ENCODE measurements at places on chromosomes 11 and 22.

DNA sequence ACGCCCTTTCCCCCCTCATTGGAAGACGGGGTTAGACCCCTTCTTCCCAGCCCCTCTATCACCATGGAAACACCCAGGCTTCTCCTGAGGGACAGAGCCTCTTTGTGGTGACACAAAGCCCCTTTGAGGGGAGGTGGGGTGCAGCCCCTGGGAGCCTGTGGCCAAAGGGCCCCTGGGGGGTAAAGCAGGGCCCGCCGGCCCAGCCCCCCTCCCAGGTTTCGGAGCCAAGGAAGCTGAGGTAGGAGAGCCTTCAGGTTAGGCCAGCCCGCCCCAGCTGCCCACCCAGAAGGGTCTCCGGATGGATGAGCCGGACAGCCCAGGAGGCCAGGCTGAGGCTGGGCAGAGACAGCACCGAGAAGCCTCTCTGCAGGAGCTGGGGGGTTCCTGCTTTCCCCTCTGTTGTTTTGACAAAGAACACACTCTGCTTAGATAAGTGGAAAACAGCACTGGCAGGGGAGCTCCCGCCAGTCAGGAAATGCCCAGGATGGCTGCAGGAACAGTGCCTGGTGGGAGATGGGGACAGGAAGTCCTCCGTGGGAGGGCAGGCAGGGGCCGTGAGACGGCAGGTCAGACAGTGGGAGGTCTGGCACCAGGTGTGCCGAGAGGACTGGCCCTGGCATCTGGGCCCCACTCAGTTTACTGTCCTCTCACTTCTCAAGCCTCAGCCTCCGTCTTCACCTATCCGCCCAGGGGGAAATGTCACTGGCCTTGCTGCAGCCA, 18.2 kb downstream of the ARVCF start:
- DNase-seq = no peak

DNA sequence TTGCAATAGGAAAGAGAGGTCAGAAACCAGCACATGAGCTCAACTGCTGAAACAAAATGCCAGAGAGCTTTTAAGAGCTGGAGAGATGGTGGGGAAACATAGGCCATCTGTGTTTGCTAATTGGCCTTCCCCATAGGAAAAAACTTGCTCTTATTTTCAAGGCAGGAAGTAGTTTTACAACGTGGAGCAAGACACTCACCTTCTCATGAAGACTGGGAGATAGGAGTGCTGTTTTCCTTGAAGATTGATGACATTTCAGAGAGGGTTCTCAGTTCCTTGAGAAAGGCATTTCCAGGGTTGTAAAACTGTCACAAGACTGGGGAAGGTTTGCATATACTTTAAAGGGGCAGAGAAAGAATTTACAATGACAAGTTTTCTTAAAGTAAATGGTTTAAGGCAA, 586.3 kb upstream of the RAG2 start:
- no peak for DNase-seq

- DNase-seq = no peak
Observed at GRCh38 chr11:126924376-126925040, 76.1 kb downstream of the KIRREL3 start.

- no peak for DNase-seq
Observed at GRCh38 chr22:23117891-23118646, 23.7 kb downstream of the RSPH14 start.

GRCh38 chr11:60396799-60397198, 540 bp downstream of the MS4A14 start:
- no peak for DNase-seq

- no peak for DNase-seq
Observed at GRCh38 chr11:84398017-84398626, 1112.0 kb upstream of the CCDC90B start.

Measured in HCEC 1CT (cell line).